ENCODE measurements at places on chromosomes 12 and 14. TPM values are rescaled to one million over a fixed set of nuclear protein-coding genes. Genes with fewer than 3 reads are reported as not detected.

The CD163L1 gene
- total RNA-seq = not detected

DNA sequence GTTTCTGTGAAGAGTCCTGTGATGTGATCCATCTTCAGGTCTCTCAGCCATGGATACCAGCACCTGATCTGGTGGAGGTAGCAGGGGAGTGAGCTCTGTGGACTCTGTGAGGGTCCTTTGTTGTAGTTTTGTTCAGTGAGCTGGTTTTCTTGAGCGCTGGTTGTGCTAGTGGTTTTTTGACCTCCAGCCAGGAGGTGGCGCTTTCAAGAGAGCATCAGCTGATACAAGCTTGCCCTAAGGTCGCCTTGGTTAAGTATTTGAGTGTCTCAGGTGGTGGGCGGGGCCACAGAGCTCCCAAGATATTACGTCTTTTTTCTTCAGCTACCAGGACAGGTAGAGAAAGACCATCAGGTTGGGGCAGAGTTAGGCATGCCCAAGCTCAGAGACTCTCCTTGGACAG is 139.7 kb downstream of the TTLL5 start:
- no peaks in the 10 kb centered on the region for H3K4me1 ChIP-seq
- DNase-seq = peak; percentile 24
- no peaks in the 10 kb centered on the region for H3K27me3 ChIP-seq
- H3K27ac ChIP-seq = no peak overlapping the region
- no peak overlapping the region for H3K4me3 ChIP-seq

- H3K27ac ChIP-seq = no peak overlapping the region
- H3K4me1 ChIP-seq = peaks cover 10% of the 10 kb centered on the region
- H3K27me3 ChIP-seq = no peaks in the 10 kb centered on the region
- no peak overlapping the region for H3K4me3 ChIP-seq
- peaks cover 14% of the 10 kb centered on the region for H3K36me3 ChIP-seq
Measured at GRCh38 chr12:52011602-52012214, 5.0 kb downstream of the TAMALIN start.

DNA sequence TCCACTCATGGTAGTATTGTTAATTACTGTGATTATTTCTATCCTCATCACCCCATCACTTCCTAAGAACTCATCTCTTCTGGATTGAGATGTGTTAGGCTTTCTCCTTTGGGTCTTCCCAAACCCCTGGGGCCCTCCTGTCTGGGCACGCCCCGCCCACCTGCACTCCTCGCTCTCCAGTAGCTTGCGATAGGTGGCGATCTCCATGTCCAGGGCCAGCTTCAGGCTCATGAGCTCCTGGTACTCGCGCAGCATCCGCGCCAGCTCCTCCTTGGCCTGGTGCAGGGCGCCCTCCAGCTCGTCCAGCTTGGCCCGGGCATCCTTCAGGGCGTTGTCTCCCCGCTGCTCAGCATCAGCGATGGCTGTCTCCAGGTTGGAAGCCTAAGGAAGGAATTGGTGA is 6.8 kb downstream of the KRT71 start:
- no peak overlapping the region for H3K4me3 ChIP-seq
- DNase-seq = no peak
- no peaks in the 10 kb centered on the region for H3K36me3 ChIP-seq

DNA sequence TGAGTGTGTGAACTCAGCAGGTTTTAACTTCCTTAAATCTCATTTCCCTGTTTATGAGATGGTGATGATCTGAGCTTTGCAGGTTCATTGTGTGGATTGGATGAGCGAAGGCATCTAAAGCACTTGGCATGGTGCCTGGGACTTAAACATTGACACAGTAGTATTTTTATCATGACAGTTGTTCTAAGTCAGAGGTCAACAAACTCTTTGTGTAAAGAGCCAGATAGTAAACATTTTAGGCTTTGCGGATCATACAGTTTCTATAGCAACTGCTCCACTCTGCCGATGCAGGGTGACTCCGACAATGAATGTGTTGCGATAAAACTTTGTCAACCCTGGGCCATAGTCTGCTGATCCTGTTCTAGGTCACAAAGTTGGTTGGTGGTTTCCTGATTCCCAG is 25.2 kb downstream of the SLC24A4 start:
- no peak overlapping the region for H3K4me3 ChIP-seq
- no peak for DNase-seq
- no peak overlapping the region for H3K27ac ChIP-seq

The POU6F1 gene
- 8.7 TPM for total RNA-seq

- H3K4me1 ChIP-seq = peaks cover 51% of the 10 kb centered on the region
- peak overlapping the region; percentile 9 for H3K4me3 ChIP-seq
- H3K27me3 ChIP-seq = no peaks in the 10 kb centered on the region
- peak overlapping the region; percentile 62 for H3K27ac ChIP-seq
Measured at GRCh38 chr12:89468648-89469326, 55.8 kb downstream of the GALNT4 start.

DNA sequence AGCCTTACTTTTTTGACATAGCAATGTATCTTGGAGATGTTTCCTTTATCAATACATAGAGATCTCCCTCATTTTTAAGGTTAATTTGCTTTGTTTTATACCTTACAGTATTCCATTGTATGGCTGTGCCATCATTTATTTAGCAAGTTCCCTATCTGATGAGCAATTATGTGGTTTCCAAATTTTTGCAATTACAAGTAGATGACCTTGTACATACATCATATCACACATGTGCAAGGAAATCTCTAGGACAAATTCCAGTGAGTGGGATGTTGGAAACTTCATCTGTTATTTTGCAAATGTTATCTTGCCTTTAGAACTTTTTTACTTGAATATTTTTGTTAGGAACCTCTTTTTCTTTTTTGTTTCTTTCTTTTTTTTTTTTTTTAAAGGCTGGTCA is 49.7 kb downstream of the DRAM1 start:
- peaks cover 3% of the 10 kb centered on the region for H3K27me3 ChIP-seq
- no peak overlapping the region for H3K4me3 ChIP-seq
- DNase-seq = no peak
- no peaks in the 10 kb centered on the region for H3K36me3 ChIP-seq
- no peak overlapping the region for H3K27ac ChIP-seq

GRCh38 chr12:124480469-124481256 is 86.7 kb downstream of the NCOR2 start:
- no peak overlapping the region for H3K4me3 ChIP-seq
- H3K4me1 ChIP-seq = peaks cover 41% of the 10 kb centered on the region
- peak; percentile 80 for DNase-seq
- no peaks in the 10 kb centered on the region for H3K27me3 ChIP-seq

DNA sequence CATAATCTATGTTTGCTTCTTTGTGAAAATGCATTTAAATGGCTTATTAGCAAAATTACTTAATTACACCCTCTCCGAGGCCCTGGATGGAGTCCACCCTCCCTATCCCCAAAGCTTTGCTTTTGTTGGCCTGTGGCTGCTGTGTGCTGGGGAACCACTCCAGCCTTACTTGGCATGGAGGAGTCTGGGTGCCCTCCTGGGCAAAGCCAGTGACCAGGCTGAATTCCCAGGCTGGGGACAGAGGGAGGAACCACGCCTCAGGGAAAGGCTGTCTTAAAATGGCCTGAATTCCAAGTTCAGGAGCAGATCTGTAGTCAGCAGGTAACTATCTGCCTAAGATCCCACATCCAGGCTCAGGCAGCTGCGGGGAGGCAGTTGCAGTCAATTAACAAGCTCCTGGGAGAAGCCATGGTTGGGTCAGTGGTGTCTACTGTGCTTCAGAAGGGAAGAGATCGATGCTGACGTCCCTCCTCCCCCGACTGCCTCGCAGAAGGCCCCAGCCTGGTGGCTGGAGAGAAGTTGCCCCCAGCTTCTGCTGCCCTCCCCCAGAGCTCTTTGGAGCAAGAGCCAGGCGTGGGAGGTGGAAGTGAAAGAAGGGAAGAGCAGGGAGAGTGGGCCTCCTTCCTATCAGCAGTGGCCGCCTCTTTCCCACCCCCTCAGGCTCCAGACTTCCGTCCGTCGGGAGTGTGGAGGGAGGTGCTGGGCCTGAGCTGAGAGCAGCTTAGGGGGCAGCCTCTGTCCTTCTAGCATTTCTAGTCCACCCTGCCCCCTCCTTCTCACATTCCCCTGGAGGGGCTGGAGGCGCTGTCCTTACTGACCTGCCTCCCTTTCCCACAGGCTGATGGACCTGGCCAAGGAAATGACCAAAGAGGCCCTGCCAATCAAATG is 11.3 kb downstream of the VASH1 start:
- H3K4me1 ChIP-seq = peaks cover 24% of the 10 kb centered on the region
- no peak overlapping the region for H3K4me3 ChIP-seq
- H3K36me3 ChIP-seq = no peaks in the 10 kb centered on the region
- H3K27ac ChIP-seq = no peak overlapping the region
- H3K27me3 ChIP-seq = no peaks in the 10 kb centered on the region

- no peak overlapping the region for H3K4me3 ChIP-seq
- H3K27me3 ChIP-seq = no peaks in the 10 kb centered on the region
- no peak for DNase-seq
- H3K36me3 ChIP-seq = peaks cover 3% of the 10 kb centered on the region
- H3K4me1 ChIP-seq = peaks cover 40% of the 10 kb centered on the region
- no peak overlapping the region for H3K27ac ChIP-seq
Measured at GRCh38 chr12:105332925-105333324, 2.4 kb downstream of the C12orf75 start.

The DDX47 gene
- total RNA-seq = 91.3 TPM

The AQP2 gene
- not detected for total RNA-seq

GRCh38 chr14:51094901-51095853 is at the start of gene TRIM9:
Gene TRIM9, minus strand, starts transcription at chr14:51095105. Its CDS starts 166 bp downstream, at chr14:51094939.
- no peaks in the 10 kb centered on the region for H3K36me3 ChIP-seq
- peaks cover 10% of the 10 kb centered on the region for H3K27me3 ChIP-seq
- peak; percentile 97 for DNase-seq
- peaks cover 15% of the 10 kb centered on the region for H3K4me1 ChIP-seq
- peak within 1 kb of the TSS; percentile 79 for H3K27ac ChIP-seq
- H3K4me3 ChIP-seq = peak within 1 kb of the TSS; percentile 79

DNA sequence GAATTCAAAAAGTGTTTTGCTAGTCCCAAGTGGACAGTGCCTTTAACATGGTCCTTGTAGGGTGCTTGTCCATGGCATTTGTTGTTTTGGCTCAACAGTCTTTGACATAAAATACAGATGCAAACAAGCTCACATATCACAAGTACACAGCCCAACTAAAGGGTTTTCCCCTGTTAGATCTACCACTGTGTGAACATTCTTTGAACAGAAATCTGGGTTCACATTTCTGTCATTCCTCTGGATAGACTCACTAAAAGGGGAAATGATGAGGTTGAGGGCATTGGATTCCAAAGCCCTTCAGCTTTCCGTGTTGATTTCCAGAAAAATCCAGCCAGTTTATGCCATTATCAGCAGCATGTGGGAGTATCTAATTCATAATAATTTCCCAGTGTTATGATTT is 54.1 kb downstream of the EP400 start:
- no peaks in the 10 kb centered on the region for H3K27me3 ChIP-seq
- no peaks in the 10 kb centered on the region for H3K4me1 ChIP-seq
- H3K4me3 ChIP-seq = no peak overlapping the region
- no peak for DNase-seq
- H3K36me3 ChIP-seq = peaks cover 29% of the 10 kb centered on the region

DNA sequence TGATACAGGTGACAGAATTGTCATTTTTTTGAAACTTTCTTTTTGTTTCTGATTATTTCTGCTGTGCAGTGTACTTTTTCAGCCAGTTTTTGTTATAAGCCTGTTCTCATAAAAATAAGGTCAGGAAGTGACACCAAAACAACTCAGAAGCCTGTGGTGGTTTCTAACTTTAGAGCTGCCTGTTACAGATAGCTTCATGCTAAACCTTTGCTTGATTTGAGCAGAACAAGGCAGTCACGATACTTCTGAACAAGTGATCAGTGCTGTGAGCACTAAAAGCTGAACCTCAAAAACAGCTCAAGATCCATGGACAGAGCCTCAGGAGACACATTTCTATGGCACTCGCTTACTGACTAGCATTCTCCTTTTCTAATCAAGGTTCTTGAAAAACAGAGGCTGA is 82.0 kb downstream of the PRKCH start:
- H3K4me1 ChIP-seq = peaks cover 86% of the 10 kb centered on the region
- H3K36me3 ChIP-seq = peaks cover 11% of the 10 kb centered on the region
- DNase-seq = no peak
